ENCODE measurements at places on chromosomes 1 and 21.

DNA sequence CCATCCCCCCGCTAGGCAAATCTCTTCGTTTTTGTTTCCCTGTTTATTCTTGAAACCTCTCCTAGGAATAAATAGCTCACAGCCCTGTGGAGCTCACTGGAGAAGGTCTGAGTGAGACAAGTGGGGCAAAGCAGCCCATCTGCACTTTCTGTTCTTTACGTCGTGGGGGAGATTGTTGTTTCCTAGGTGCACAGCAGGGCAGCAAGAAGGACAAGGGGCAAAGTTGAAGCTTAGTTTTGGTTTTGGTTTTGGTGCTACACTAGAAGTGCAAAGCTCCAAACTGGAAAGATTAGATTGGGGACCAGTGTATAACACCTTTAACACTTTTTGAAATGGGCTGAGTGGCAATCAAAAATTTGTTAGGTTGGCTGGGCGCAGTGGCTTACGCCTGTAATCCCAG lies 76.6 kb downstream of the GPR88 start:
- DNase-seq, result no peak

GRCh38 chr1:96845464-96845863 lies 123.9 kb downstream of the PTBP2 start:
- DNase-seq, result no peak

GRCh38 chr1:87812871-87813577 lies 484.3 kb downstream of the LMO4 start:
- DNase-seq, result no peak

DNA sequence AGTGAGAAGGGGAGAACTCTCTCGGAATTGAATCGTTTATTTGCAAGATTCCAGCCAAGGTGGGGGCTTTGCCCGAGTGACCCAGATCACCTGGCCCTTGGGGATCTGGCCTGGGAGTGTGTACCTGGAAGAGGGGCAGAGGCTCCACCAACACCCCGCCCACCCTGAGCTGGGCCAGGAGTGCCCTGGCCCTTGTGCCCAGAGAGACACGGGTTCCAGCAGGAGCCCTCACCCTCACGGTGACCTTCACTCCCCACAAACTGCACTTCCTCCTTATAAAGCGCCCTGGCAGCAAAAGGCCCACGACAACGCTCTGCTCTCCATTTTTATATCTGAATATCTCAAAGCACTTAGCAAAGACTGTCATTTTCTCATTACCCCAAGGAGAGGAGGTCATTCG lies 16.6 kb downstream of the CASZ1 start:
- no peak for DNase-seq

DNA sequence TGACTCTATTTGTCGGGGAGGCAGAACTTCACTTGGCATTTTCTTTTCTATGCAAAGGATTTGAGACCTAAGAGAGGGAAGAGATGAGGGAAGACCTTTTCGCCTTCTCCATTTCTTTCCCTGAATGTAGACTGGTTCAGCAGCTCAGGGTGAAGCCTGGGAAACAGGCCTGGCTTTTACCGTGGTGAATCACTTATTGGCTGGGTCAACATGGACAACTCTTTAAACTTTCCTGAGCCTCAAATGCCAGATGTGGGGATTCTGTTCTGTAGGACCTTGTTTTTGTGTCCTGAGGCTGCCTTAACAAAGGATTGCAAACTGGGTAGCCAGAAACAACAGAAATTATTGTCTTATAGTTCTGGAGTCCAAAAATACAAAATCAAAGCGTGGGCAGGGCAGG lies 455.8 kb upstream of the VAMP3 start:
- no peak for DNase-seq

GRCh38 chr1:212982430-212983152 lies 32.2 kb downstream of the VASH2 start:
- no peak for DNase-seq

DNA sequence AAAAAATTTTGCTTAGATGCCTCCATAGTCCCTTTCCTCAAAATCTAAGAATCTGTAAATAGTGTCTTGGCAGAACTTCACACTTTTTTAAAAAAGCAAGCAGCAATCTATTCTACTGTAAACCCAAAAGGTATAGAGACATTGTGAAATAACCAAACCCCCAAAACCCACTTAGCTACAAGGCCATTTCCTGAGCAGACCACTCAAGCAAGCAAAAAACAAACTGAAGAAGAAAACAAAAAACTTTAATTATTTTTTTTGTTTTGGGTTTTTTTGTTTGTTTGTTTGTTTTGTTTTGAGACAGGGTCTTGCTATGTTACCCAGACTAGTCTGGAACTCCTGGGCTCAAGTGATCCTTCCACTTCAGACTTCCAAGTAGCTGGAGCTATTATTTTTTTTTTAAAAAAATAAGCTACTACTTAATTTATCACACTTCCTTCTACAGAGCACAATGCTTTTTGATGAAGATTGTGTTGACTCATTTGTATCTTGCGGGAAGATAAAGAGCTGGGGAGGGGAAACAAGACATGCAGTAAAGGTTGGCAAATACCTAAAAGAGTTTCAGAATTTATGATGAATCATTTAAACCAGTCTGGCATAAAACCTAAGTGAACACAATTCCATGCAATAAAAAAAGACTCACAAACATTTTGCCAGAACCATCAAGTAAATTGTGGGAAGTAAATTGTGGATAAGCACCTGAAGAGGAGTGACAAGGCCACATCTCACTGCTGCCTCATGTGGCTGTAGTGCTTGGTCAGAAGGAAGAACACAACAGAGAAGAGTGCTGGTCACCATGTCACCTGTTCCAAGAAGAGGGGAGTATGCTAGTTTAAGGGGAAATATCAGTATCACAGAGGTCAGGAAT lies 2.7 kb upstream of the PTPN22 start:
- DNase-seq, result no peak
